Brain microvascular endothelial cell (primary cell): ENCODE measurements at places on chromosomes 2 and 18.

GRCh38 chr2:205766779-205767359 is 84.6 kb downstream of the NRP2 start:
- DNase-seq: peak; percentile 39

DNA sequence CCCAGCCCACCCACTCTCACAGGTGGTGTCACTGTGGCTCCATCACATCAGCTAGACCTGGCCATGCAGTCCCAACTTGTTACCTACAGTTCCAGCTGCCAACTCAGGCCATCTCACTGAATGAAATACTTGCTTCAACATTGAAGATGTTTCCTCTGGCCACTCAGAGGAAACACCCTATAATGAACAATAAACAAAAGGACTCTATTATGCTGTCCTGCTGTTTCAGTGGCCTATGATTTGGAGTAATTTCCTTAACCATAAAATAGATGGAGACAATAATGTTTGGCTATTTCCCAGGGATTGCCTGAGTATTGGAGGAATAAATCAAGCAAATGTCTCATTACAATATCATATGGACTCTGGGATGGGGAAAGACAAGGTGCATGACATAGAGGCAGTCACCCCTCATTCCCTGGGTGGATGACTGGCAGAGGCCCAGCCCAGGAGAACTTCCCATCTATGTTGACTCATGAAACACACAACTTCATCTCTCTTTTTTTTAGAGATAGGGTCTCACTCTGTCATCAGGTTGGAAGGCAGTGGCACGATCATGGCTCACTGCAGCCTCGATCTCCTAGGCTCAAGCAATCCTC is 134.4 kb downstream of the TGIF1 start:
- DNase-seq: no peak

- DNase-seq: no peak
These were observed 2082.4 kb upstream of the PIK3C3 start for GRCh38 chr18:39872651-39873050.

GRCh38 chr2:218010984-218011652 is 8.3 kb upstream of the TNS1 start:
- no peak for DNase-seq

DNA sequence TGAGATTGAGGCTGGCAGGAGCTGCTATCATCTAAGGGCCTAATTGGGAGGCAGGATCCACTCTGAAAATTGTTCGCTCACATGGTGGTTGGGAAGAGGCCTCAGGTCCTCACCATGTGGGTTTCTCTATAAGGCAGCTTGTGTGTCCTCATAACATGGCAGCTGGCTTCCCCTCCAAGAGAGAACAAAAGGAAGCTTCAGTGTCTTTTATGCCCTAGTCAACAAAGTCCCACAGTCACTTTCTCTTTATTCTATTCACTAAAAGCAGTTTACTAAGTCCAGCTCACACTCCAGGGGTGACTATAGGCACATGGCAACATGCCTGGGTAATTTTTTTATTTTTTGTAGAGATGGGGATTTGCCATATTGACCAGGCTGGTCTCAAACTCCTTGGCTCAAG is 5.8 kb upstream of the ITGAV start:
- DNase-seq: no peak

DNA sequence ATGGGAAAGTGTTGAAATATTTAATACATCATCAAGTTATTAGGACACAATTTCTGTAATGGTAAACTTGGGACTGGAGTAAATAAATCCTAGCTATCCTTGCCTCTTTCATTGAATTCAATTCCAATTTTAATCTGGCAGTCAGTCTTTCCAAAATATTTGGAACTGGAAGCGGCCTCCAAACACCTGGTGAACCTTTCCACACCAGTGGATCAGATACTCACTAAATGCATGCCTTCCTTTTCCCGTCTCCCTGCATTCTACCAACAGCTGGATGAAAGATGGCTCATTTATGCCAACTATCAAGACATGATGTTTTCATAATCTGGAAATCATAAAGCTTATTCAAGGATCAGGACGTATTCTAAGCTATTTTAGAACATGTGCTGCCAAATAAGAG is 488.2 kb upstream of the SPHKAP start:
- DNase-seq: no peak

DNA sequence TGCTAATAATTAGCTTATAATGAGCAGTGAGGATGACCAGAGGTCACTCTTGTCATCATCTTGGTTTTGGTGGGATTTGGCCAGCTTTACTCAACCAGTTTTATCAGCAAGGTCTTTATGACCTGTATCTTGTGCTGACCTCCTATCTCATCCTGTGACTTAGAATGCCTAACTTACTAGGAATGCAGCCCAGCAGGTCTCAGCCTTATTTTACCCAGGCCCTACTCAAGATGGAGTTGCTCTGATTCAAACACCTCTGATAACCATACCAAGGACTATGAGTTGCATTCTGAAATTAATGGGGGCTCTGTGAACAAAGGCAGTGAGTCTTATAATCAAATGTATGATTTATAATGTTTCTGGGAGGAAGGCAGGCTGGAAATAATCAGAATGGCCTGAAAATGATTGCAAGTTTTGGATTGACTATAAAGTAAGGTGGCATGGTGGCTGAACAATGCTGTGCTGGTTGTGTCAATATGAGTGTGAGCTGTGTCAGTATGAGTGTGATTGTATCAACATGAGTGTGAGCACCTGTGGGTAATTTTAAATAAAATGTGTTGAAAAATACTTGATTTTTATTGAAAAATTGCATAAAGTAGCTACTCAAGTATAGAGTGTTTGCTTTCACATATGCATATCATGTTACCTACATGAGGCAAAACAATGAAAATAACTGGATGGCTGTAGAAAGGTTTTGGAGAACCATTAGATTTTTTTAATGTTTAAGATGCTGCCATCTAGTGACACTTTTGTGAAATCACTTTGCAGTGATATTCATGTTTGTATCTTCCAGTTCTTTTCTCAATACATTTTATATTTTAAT is 103.0 kb downstream of the KYNU start:
- peak; percentile 43 for DNase-seq

- peak; percentile 27 for DNase-seq
These were observed 15.8 kb upstream of the VRK2 start for GRCh38 chr2:58030771-58031170.

DNA sequence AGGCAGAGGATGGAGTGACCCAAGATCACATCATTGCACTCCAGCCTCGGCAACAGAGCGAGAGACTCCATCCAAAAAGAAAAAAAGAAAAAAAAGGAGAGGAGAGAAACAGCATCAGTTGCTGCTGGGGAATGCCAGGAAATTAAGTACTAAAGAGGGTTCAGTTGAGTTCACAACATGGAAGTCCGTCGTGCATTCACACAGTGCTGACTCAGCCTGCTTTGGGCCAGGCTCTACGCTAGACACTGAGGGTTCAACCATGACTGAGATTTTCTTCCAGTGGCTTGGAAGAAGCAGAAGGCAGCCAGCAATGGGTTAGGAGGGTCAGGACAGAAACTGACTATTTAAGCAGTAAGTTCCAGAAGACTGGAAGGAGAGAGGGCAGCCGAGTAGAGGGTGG is 108.8 kb downstream of the FMNL2 start:
- DNase-seq: no peak

DNA sequence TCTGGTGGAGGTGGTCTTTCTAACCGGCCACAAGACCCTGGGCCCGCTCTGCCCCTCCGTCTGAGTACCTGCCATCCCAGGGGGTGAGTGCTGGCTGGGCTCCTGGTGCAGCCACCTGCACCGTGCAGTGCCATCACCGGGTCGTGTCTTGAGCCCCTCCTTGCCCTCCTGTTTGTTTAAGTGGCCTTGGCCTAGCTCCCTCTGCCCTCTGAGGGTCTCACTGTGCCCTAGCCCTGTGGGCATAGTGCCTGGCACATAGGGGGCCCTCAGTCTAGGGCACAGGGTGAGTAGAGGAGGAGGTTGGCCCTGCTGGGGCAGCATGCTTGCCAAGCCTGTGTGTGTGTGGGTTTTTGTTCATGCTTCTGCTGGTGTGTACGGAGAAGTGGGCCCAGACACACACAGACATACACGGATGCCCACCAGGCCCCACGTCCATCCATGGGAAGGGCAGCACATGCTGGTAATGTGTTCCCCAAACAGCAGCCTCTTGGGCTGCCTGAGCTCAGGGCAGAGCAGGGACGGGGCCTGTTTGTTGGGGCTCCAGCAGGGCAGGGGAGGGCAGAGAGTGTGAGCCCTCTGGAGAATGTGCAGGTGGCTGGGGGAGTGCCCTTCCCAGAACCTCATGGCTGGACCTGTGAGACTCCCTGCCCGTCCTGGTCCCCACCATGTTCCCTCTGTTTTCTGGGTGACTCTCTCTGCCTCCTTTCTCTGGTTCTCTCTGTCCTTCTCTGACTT is 94.6 kb downstream of the GLI2 start:
- no peak for DNase-seq

- no peak for DNase-seq
These were observed 36.5 kb downstream of the HS1BP3 start for GRCh38 chr2:20614201-20615067.

DNA sequence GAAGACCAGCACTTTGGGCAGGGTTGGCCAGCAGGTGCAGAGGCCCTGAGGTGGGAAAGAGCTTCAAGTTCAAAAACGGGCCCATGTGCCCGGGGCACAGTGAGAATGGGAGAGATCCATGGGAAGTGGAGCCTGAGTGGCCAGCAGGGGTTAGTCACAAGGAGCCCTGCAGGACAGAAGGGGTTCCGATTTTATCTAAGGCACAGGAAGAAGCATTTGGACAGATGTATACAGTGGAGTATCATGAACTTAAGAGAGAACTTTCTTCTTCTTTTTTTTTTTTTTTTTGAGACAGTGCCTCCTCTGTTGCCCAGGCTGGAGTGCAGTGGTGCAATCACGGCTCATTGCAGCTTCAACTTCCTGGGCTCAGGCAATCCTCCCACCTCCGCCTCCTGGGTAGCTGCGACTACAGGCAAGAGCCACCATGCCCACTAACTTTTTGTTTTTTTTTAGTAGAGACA is 24.0 kb downstream of the WIPF1 start:
- no peak for DNase-seq

DNA sequence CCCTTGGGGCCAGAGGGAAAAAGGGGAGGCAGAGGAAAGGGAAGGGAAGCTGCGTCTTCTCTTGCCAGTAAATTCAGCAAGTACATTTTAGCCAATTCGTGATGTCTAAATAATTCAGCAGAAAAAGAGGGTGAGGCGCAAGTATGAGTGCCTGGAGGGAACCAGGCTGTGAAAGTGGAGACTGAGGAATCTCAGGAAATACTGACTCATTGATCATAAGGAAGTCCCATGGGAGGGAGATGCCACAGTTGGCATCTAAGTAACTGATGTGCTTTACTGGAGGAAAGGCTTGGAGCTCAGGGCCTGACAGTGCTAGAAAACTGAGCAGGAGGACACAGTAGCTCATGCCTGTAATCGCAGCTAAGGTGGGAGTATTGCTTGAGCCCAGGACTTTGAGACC is 31.1 kb downstream of the KIF5C start:
- DNase-seq: no peak

- DNase-seq: no peak
These were observed 24.6 kb upstream of the RPL31 start for GRCh38 chr2:100977511-100977910.

DNA sequence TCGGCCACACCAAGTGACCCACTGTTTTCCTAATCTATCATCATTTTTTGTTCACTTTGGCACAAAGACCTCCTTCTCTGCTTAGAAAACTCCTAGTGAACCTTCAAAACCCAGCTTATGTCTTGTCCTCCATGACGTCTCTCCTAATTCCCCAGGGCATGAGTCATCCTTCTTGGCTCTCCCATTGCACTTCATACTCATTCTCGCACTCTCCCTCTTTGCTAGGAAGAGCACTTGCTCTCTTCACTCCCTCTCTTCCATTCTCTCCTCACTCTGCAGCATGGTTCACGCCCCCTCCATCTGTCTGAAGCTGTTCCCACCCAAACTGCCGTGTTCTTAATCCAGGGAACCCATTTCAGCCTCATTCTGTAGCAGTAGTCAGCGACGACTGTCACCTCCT is 103.9 kb downstream of the MRO start:
- peak; percentile 4 for DNase-seq

DNA sequence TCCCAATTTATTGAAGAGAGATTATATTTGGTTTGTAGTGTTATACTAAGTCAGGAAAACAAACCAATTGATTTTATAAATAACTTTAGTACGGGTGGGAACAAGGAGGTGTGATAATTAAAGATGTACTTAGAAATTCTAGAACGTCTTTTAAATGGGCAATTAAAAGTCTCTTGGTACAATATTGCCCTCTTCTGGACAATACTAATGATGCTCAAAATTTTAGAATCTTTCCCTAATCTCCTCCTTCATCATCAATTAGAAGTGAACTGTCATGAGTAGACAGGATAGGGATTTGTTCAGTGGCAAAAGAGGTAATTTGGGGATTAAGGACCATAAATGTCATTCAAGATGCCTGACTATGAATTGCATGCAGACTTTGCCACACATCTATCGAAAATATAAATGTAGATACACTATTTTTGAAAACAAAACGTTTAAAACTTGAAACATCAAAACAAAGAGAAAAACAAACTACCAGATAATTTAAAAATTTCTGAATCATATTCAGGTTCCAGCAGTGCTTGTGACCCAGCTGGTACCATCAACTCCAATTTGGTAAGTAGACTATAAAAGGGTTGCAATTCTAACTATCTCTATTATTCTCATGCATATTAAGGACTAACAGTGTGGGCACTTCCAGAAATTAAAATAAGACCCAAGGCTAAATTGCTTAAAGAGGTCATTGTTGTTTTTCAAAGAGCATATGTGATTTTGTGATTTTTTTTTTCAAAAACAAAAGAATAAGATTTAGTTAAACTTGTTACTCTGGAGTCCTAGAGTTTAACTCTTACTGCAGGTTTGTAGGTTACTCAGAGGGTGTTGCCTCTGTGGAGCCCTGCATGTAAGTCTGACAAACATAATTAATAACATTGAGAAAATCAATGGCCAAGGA is 123.5 kb downstream of the LAMA3 start:
- no peak for DNase-seq

GRCh38 chr2:43898134-43898837 is 59.5 kb downstream of the ABCG8 start:
- peak; percentile 55 for DNase-seq

DNA sequence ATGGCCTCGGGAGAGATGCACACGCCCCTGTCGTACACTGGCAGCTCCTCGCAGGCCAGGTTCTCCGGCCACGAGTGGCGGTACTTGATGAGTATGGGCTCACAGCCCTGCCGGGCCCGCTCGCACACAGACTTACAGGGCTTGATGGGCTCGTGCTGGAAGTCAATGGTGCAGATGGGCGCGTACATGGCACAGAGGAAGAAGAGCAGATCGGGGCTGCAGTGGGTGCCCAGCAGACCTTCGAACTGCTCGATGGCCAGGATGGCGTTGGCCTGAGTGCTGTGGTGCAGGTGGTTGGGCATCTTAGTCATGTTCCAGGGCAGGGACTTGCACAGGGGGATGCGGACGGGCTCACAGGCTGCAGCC is 359 bp downstream of the FRZB start:
- DNase-seq: no peak
